ENCODE measurements at places on chromosomes 5 and 9. TPM values are rescaled to one million over a fixed set of nuclear protein-coding genes. Genes with fewer than 3 reads are reported as not detected.

FOXD1 gene
- 0.07 TPM for total RNA-seq

TRIM7 gene
- 1.0 TPM for total RNA-seq

PCDHB8 gene
- not detected for total RNA-seq

BAAT gene
- not detected for total RNA-seq

MEGF10 gene
- not detected for total RNA-seq

ANKDD1B gene
- total RNA-seq, result 0.23 TPM

FOXD4L4 gene
- 0.23 TPM for total RNA-seq

FGD3 gene
- total RNA-seq, result 106 TPM

F2R gene
- total RNA-seq, result 4.3 TPM

SNCB gene
- total RNA-seq, result not detected

FOXI1 gene
- not detected for total RNA-seq

FBXL7 gene
- total RNA-seq, result not detected

ORM2 gene
- not detected for total RNA-seq

NHP2 gene
- total RNA-seq, result 161 TPM

FOXD4L5 gene
- not detected for total RNA-seq

PPP3R2 gene
- not detected for total RNA-seq

EIF4E1B gene
- not detected for total RNA-seq

Data from T-helper 2 cell treated with Interferon-gamma antibody and Interleukin-4, amounts not matched to agents 100 ng/mL and 5 ng/mL, for 36 hours (primary cell).